ENCODE measurements at places on chromosomes 16 and 17.

DNA sequence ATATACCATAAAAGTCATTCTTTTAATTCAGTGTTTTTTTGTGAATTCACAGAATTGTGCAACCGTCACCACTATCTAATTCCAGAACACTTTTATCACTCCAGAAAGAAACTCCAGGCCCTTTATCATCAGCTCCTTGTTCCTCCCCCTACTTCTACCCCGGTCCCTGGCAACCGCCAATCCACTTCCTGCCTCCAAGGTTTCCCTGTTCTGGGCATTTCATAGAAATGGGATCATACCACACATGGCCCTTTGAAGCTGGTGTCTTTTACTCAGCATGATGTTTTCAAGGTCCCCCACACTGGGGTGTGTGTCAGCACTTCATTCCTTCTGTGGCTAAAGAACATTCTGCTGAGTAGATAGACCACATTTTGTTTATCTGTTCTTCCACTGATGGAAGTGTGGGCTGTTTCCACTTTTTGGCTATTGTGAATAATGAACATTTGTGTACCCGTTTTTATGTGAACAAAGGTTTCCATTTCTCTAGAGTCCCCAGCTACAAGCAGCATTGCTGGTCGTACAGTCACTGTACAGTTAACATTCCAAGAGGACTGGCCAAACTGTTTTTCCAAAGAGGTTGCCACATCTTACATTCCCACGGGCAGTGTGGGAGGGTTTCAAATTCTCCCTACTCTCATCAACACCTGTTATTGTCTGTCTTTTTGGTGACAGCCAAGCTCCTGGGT, 75.8 kb upstream of the ZNF469 start:
- DNase-seq, result no peak

DNA sequence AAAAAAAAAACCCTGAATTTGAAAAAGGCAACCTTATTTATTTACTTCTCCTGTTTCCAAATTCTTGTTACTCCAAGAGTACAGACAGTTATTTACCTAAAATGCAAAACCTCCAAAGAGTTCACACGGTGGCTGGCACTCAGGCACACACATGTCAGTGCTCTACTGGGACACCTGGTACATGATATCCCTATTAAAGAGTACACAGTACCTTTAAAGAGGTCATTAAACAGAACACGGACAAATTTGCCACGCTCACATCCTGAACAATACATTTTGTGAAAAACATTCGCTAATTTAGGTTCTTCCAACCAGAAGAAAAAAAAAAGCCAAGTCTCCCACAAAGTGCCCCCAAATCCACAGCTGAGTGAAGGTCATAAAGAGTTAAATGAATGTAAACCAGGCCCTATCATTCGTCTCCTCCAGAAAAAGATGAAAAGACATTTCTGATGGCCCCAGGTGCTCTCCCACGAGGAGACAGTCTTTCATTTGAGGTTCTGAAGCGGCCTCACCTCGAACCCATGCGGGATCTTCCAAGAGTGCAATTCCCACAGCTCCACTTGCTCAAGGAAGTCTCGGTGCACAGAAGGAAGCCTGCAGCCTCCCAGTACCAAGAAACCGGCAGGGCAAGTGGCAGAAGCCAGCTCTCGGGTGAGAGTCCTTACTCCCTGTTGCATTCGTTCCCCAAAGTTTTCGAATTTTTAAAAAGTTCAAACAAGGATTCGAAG, 993 bp downstream of the ERN1 start:
- DNase-seq, result no peak

GRCh38 chr17:8532021-8532420, 96.3 kb downstream of the NDEL1 start:
- DNase-seq, result no peak

DNA sequence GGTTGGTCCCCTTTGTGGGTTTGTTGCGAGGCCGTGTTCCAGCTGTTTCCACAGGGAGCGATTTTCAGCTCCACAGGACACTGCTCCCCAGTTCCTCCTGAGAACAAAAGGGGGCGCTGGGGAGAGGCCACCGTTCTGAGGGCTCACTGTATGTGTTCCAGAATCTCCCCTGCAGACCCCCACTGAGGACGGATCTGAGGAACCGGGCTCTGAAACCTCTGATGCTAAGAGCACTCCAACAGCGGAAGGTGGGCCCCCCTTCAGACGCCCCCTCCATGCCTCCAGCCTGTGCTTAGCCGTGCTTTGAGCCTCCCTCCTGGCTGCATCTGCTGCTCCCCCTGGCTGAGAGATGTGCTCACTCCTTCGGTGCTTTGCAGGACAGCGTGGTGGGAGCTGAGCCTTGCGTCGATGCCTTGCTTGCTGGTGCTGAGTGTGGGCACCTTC, 27.3 kb upstream of the STH start:
- no peak for DNase-seq

GRCh38 chr17:41651625-41652460, 27.5 kb upstream of the KRT17 start:
- DNase-seq, result peak; percentile 87

GRCh38 chr17:10053782-10054540, 144.4 kb downstream of the GAS7 start:
- no peak for DNase-seq

DNA sequence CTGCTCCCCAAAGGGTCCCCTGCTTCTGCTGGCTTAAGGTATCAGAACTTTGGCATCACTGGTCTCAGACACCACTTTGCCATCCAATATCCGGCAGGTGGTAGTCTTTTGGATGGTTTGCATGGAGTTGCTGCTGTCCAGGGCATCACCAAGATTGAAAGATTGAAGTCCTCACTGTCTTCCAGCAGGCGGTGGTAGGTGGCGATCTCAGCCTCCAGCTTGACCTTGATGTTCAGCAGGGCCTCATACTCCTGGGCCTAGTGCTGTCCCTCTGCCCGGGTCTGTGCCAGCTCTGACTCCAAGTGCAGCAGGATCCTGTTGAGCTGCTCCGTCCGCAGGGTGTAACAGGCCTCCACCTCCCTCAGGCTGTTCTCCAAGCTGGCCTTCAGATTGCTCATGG, 43.0 kb upstream of the TMEM97 start:
- no peak for DNase-seq

DNA sequence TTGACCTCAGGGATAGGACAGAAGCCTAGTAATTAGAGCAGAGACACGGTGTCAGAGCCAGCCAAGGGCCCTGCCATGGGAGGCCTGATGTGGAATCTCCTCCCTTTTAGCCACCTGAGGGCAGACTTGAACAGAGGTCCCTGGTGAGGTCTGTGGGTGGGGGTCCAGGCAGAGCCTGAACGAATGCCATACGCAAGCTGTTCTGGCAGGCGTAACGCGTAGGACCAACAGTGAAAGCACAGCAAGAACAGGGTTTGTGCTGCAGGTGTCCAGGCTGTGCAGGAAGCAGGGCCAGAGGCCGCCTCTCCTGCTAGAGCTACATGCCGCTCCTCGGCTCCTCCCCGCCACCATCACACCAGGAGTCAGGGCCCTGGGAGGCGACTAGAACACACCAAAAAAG, 81.9 kb upstream of the TBX2 start:
- DNase-seq, result no peak

GRCh38 chr16:14496786-14497185, 133.3 kb downstream of the PARN start:
- DNase-seq, result no peak

DNA sequence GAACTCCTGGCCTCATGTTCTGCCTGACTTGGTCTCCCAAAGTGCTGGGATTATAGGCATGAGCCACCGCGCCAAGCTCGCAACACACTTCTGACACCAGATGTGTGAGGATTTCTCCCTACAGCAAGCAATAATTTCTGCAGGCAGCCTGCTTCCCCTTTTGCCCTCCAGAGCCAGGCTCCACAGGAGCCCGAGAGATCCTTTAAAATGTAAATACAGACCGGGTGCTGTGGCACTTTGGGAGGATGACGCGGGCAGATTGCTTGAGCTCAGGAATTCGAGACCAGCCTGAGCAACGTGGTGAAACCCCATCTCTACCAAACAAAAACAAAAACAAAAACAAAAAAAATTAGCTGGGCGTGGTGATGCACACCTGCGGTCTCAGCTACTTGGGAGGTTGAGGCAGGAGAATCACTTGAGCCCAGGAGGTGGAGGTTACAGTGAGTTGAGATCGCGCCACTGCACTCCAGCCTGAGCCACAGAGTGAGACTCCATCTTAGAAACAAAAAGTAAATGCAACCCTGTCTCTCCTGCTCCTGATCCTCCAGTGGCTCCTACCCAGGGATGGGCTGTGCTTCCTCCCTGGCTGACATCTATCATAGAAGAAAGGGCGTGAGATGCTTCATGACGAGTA, 14.7 kb downstream of the C16orf96 start:
- no peak for DNase-seq

GRCh38 chr17:36749493-36749892, 148.1 kb downstream of the MRM1 start:
- no peak for DNase-seq

DNA sequence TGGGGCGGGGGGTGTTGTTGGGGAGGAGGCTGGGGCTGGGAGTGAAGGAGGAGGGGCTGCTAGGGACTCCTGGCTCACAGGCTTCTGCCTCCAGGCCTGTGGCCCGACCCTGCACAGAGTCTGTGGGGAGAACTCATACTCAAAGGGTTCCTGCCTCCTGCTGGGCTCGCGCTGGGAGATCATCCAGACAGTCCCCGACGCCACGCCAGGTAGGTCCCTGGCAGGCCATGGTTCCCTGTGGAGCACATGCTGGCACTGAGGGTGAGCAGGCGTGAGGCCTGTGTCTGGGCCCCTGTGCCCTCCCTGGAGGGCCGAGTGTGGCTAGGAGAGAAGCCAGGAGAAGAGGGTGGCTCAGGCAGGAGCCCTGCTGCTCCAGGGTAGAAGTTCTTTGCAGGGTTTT, 4.6 kb downstream of the ITGAD start:
- no peak for DNase-seq

DNA sequence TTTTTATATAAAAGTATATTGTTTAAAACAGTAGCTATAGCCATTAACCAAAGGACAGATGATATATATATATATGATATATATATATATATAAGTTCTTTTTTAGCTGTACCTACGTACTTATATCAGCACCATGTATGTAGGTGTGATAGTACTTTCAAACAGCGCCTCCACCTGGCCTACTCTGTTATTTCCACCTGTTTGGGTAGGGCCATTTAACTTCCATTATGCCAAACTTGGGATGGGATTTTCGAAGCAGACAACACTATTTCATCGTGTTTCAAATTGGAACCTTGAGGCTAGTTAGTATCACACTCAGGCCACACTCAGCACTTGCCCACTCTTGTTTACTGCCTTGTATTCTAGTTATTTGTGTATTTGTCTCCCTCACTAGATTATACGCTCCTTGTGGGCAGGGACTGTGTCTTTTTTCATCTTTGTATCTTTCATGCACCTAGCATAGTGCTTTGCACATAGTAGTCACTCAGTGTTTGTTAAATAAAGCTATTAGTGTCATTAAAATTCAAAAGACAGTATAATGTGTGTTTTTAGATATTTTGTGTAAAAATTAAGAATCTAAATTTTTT, 11.8 kb upstream of the CLTC start:
- DNase-seq, result peak; percentile 15

- DNase-seq, result no peak
These were observed 83.5 kb downstream of the ADCY9 start for GRCh38 chr16:4032768-4033167.

GRCh38 chr17:27762527-27763305, 37.6 kb downstream of the NOS2 start:
- no peak for DNase-seq

- DNase-seq, result no peak
These were observed 109.8 kb downstream of the MSI2 start for GRCh38 chr17:57366177-57366557.

DNA sequence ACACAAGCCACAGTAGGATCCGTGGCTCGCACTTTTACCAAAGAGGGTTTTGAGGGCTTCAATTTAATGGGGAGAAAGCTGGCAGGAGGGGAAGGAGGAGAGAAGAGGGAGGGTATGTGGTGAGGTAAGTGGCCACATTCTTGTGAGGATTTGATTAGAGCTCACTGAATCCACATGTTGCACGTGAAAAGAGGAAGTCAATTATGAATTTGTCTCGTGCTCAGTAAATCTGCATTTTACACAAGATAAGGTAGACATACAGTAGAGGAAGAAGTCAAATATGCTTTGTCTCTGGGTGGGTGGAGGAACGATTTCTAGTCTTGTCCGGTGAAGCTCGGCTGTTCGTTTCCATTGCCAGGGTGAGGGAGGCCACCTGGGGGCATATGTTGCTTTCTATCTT, 862 bp downstream of the ZNF232 start:
- DNase-seq, result no peak

DNA sequence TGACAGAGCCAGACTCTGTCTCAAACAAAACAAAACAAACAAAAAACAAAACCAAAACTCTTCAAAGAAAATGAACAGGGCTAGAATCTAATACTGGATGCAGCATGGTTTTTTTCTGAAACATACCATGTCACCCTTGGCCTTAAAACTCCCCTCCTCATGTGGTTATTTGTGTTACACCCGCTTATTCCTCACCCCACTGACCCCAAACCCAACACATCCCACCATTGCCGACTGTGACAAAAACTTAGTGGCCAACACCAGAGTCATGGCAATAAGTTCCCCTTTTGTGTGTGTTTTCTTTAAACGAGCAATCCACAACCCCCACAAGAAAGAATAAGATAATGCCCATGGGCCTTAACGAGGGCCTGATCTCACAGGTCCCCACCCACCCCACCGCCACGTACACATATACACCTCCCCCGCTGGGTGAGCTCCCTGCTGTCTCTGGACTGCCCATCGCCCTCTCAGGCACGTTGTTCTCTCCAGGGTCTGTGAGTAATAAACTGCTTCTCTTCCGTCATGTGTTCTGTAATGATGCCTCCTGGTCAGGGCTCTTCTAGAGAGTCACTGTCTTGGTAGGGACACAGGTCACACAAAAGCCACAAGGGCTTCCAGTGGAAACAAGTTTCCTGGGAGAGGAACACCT, 16.8 kb upstream of the ENGASE start:
- DNase-seq, result no peak

- DNase-seq, result no peak
These were observed 135.6 kb downstream of the AIPL1 start for GRCh38 chr17:6299275-6299674.

Measured in NCI-H1694 treated with DMSO at 0.1 percent for 48 hours (cell line).